Muscle of leg (tissue), 16 donors: ENCODE measurements at places on chromosomes 1 and 21. TPM values are rescaled to one million over a fixed set of nuclear protein-coding genes. Genes with fewer than 3 reads are reported as not detected.
A peak's percentile ranks its signal among the peaks of the same experiment; 100 is the strongest.

- H3K27me3 ChIP-seq, result peaks cover 17% of the 10 kb centered on the region
- peak; percentile 88 for DNase-seq
- peak overlapping the region; percentile 44 for H3K27ac ChIP-seq
- H3K4me3 ChIP-seq, result no peak overlapping the region
Observed at GRCh38 chr1:211474451-211474850, 17.5 kb downstream of the RD3 start.

The BMP8A gene
- 0.92 TPM for polyA plus RNA-seq

The OLIG2 gene
- polyA plus RNA-seq, result not detected

The CHIA gene
- polyA plus RNA-seq, result not detected
